A549 treated with AZD2906 at 1 μM for 4 hours (cell line): ENCODE measurements at places on chromosomes 16 and 17. TPM values are rescaled to one million over a fixed set of nuclear protein-coding genes. Genes with fewer than 3 reads are reported as not detected.

VPS35 gene
- 74.1 to 92.2 TPM (median 76.5 TPM) in 5 replicates for total RNA-seq

NUPR1 gene
- total RNA-seq: 10.8 to 18.9 TPM (median 14.9 TPM) in 5 replicates

LGALS9B gene
- not detected in 5 replicates for total RNA-seq

TEKT5 gene
- total RNA-seq: 0.18 TPM in 1 of 5 replicates, not detected in the others

ZNF19 gene
- total RNA-seq: 1.2 to 2.1 TPM (median 1.9 TPM) in 5 replicates

PLLP gene
- total RNA-seq: 1.4 to 1.7 TPM (median 1.6 TPM) in 5 replicates

AOC3 gene
- 1.0 to 1.6 TPM (median 1.3 TPM) in 5 replicates for total RNA-seq

CCL14 gene
- not detected in 5 replicates for total RNA-seq

TMEM114 gene
- not detected in 5 replicates for total RNA-seq

TGFB1I1 gene
- 43.2 to 75.3 TPM (median 53.7 TPM) in 5 replicates for total RNA-seq

RAB37 gene
- total RNA-seq: 0.87 to 1.4 TPM (median 1.2 TPM) in 5 replicates

KRT25 gene
- not detected in 5 replicates for total RNA-seq

MYLK3 gene
- 0.03 to 0.07 TPM (median 0.05 TPM) in 5 replicates for total RNA-seq

REXO5 gene
- 3.6 to 4.9 TPM (median 4.3 TPM) in 5 replicates for total RNA-seq

UNC13D gene
- total RNA-seq: 4.8 to 7.3 TPM (median 5.8 TPM) in 5 replicates

ADGRG3 gene
- total RNA-seq: 0.44 to 0.69 TPM (median 0.66 TPM) in 5 replicates

MEIOB gene
- 1.2 to 2.2 TPM (median 1.4 TPM) in 5 replicates for total RNA-seq

ALDH3A1 gene
- total RNA-seq: 780 to 1,158 TPM (median 793 TPM) in 5 replicates

HOXB8 gene
- 5.5 to 7.1 TPM (median 6.0 TPM) in 5 replicates for total RNA-seq

WSB1 gene
- 63.2 to 75.4 TPM (median 74.1 TPM) in 5 replicates for total RNA-seq

PRSS22 gene
- 0.50 to 0.98 TPM (median 0.78 TPM) in 5 replicates for total RNA-seq
